ENCODE measurements at places on chromosomes 12 and 14.

DNA sequence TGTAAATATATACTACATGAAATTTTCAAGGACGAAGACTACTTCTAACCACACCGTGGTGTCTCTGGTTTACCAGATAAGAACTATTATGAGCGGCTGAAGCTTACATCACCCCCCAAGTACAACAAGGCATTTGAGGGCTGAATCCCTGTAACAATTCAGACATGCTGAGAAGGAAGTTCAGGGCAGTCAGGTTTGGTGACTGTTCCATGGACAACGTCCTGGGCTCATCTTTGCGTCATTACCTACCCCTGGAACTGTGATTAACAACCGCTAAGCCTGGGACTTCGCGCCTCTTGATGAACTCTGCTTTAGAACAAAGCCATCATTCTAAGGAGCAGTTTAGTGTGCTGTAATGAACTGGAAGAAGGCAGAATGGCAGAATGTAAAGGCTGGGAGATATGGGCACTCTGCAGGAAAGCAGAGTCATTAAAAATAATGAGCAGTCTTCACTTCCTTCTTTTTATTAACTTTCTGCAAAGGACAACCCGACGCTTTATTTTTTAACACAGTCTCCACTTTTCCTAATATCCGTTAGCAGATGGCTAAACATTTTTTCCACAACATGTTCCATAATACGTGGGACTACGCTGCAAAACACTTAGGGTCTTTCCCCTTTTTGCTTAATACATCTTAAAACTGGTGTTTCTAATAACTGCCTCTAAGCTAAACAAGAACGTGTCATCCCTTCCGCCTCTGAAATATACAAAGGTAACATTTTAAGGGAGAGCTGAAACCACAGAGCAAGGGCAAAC lies 263.2 kb downstream of the ADAMTS20 start:
- no peak for DNase-seq

DNA sequence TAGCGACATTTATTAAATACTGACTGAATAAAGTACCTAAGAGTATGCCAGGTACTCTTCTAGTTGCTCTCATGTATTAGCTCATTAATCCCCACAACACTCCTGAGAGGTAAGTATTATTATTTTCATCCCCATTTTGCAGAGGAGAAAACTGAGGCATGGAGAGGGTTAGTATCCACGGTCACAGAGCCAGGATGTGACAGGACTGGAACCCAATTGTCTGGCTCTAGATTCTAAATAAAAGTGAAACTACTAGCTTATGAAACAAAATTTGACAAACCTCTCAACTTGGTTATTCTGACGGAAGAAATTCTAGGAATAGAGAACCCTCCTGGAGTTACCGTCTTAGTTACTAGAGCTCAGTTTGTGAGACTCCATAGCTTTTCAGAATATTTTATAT lies 112.2 kb downstream of the CHST11 start:
- DNase-seq, result no peak

GRCh38 chr14:102626530-102626929 lies 34.1 kb downstream of the RCOR1 start:
- no peak for DNase-seq

DNA sequence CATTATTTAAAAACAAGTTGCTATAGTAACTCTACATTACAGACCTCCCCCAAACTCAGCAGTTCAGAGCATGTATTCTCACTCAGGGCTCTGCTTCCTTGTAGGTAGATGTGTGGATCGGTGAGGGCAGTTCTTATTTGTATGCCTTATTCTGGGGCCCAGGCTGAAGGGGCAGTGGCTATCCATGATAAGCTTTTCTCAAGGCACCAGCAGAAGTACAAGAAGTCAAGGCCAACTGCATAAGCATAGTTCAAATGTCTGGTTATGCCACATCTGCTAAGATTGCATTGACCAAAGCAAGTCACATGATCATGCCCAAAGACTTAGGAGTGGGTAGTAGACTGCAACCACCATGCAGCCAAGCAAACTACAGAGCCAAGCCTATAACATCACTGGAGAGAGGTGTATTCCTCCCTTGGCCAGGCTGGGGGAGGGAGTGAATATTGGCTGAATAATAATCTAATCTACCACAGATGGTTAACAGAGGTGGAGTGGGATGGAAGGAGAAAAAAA lies 4.6 kb downstream of the PSEN1 start:
- DNase-seq, result no peak

- no peak for DNase-seq
Measured at GRCh38 chr12:48810903-48811431, 7.3 kb upstream of the CACNB3 start.

DNA sequence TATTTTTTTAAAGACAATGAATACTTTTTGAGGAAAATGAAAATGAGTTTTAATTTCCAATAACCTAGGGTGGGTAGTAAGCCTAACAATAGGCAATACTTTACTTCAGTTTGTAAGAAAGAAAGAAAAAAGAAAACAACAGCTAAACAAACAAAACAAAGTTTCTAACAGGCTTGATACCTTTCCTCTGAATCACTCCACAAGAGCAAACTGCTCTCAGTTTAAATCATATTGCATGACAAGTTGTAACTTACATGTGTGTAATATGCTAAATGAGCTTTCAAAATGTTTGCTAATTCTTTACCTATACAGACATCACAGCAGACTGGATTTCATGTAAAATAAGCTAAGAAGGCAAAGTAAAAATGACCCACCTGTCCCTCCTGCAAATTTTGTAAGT lies 6.7 kb upstream of the LMO3 start:
- no peak for DNase-seq

- peak; percentile 87 for DNase-seq
Measured at GRCh38 chr12:46950094-46950493, 124.3 kb upstream of the SLC38A4 start.

- no peak for DNase-seq
Measured at GRCh38 chr12:116194935-116195431, 82.5 kb downstream of the MED13L start.

DNA sequence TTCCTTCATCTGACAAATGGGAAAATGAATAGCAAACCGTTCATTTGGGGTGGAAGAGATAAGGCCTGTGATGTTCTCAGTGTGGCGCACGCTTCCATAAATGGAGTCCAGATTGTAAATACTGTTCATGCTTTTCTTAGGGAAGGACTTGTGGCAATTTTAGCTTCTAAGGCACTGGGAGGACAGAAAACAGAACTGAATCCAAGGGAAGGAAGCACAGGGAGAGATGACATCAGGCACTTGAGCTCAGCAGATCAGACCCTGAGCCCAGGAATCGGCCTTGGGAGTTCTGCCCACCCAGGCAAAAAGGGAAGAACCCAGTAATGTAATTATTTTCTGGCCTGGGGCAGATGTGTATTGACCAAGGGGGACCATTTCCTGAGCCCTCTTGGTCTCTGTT lies 7.2 kb upstream of the SH2B3 start:
- DNase-seq, result no peak

DNA sequence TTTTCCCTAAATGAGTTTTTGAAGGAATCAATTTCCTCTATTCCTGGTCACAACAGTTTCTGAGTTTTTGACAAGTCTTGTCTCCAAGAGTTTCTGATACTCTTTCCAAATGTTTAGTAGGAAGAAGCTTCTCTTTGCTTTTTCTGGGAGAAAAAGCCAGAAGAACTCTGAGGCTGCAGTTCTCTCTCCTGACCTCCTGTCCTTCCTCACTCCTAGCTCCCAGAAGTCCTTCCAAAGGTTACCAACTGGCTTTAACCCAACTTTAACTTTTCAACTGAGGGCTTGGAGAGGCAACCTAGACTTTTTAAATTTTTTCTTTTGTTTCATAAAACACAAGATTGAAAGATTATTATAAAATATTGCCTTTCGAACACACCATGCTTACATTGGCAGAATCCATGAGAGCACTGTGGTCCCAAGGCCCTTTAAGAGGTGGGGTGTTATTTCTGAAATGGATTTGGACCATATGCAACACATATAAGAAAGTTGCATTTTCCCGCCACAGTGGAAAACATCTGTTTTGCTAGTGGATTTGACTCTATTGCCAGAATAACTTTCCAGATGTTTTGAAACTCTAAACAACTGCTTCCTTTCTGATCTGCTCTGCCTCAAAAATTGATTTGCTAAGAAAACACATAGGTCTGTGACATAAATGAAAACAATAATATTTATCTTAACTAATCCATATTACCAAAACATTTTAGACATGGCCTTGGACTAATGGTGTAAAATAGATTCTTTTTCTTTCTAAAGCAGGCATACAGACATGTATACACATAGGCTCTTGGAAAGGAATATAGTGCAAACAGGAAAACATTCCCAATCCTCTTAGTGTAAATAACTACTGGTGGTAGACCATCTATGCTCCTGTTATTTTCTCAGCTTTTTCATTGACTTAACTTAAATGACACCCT lies 22.3 kb upstream of the EPS8 start:
- DNase-seq, result no peak

- no peak for DNase-seq
Measured at GRCh38 chr14:99780690-99781089, 12.5 kb upstream of the EML1 start.

DNA sequence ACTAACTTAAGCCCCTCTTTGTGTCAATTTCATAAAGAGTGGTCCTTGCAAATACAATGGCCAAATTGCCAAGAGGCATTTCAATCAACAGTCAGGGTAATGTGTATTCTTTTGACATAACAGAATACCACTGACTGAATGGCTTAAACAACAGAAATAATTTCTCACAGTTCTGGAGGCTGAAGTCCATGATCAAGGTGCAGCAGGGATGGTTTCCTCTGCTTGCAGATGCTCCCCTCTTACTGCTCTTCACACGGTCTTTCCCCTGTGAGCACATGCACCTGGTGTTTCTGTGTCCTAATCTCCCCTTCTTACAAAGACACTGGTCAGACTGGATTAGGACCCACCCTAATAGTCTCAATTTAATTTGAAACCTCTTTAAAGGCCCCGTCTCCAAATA lies 31.9 kb downstream of the FGFR1OP2 start:
- DNase-seq, result no peak

DNA sequence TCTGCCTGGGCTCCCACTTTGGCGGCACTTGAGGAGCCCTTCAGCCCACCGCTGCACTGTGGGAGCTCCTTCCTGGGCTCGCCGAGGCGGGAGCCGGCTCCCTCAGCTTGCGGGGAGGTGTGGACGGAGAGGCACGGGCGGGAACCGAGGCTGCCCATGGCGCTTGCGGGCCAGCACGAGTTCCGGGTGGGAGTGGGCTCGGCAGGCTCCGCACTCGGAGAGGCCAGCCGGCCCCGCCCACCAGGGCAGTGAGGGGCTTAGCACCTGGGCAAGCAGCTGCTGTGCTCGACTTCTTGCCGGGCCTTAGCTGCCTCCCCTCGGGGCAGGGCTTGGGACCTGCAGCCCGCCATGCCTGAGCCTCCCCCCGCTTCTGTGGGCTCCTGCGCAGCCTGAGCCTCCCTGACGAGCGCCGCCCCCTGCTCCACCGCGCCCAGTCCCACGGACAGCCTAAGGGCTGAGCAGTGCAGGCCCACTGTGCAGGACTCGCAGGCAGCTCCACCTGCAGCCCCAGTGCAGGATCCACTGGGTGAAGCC lies 44.6 kb downstream of the R3HDM2 start:
- no peak for DNase-seq

DNA sequence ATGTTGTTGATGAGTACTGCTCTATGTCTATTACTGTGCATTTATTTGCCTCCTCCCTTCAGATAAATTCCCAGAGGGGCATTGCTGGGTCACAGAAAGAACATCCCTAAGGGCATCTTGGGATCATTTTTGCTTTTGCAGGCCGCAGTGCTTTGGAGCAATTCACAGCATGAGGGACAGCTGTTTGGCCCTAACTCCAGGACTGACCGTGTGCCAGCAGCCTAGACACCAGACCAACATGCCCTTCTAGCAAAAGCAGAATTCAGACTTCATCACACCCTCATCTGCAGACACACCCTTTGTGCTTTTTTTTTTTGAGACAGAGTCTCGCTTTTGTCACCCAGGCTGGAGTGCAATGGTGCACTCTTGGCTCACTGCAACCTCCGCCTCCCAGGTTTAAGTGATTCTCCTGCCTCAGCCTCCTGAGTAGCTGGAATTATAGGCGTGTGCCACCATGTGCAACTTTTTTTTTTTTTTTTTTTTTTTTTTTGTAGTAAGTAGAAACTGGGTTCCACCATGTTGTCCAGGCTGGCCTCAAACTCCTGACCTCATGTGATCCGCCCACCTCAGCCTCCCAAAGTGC lies 31.0 kb downstream of the RNF34 start:
- DNase-seq, result no peak

Measured in PC-9 (cell line).